ENCODE measurements at places on chromosomes 11 and 22.

- no peak for DNase-seq
Observed at GRCh38 chr22:38513063-38513462, 7.0 kb upstream of the DDX17 start.

DNA sequence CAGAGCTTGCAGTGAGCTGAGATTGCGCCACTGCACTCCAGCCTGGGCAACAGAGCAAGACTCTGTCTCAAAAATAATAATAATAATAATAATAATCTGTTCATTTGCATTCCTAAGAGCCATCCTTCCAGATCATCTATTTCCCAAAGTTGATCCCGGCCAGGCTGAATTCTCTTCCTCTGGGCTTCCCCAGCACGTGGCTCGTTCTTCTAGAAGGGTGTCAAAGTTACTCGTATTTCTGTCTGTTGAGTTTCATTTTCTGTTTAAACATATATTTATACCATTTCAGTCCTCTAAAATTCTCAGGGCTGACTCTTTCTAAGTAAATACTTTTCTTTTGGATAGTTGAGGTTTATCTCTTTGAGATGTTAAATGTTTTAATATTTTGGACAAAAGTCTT, 4.8 kb upstream of the JHY start:
- DNase-seq: no peak

DNA sequence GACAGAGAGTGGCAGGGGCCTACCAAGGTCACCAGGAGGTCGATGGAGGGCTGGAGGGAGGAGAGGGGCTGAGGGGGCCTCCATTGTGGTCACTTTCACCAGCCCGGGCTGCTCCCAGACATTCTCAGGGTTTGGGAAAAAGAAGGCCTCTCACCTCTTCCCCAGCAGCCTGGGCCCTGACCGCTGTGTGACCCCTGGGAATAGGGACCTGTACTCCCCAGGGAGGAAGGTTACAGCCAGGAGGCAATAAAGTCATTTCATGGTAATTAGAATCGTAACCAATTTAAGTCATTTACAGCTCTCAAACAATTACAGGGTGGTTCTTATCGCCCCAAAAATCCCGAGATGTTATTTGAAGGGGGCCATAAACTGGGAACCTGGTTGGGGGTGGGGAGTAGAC, 37.8 kb downstream of the ISX start:
- DNase-seq: no peak

- DNase-seq: no peak
Observed at GRCh38 chr11:15913261-15913660, 443.1 kb downstream of the SOX6 start.

GRCh38 chr22:45225732-45226502, 14.8 kb downstream of the KIAA0930 start:
- DNase-seq: no peak

GRCh38 chr11:58530236-58530635, 22.3 kb upstream of the OR5B21 start:
- DNase-seq: no peak

GRCh38 chr22:41793871-41794270, 6.6 kb upstream of the CCDC134 start:
- DNase-seq: no peak

GRCh38 chr11:92837595-92837994, 131.9 kb upstream of the MTNR1B start:
- DNase-seq: no peak

DNA sequence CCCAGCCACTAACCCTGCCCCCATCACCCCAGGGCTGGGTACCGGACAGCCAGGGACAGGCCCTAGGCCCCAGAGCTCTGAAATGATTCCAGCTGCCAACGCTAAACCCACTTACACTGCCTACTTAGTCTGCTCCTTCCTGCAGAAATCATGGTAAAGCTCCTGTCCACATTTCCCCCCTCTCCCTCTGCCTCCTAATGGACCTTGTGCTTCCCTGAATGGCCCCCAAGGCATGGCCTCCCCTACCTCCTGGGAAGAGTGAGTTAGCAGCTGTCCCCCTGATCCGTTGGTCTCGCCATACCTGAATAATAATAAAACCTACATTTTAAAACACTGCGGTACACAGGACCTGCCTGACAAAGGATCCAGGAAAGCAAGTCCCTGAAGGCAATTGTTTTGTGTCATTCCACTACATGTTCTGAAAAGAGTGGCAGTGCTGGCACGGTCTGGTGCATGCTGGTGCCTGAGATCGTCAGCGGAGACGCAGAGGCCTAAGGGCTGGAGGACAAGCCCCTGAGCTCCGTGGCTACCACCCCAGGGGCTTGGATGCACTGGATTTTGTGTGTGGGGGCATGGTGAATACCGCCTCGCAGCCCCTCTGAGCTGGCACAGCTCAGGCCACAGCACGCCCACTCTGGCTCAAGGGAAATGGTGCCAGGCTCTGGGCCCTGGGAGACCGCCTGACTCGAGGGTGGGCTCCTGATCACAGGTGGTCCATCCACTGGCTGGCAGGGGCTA, 186.3 kb downstream of the CTTN start:
- DNase-seq: no peak

DNA sequence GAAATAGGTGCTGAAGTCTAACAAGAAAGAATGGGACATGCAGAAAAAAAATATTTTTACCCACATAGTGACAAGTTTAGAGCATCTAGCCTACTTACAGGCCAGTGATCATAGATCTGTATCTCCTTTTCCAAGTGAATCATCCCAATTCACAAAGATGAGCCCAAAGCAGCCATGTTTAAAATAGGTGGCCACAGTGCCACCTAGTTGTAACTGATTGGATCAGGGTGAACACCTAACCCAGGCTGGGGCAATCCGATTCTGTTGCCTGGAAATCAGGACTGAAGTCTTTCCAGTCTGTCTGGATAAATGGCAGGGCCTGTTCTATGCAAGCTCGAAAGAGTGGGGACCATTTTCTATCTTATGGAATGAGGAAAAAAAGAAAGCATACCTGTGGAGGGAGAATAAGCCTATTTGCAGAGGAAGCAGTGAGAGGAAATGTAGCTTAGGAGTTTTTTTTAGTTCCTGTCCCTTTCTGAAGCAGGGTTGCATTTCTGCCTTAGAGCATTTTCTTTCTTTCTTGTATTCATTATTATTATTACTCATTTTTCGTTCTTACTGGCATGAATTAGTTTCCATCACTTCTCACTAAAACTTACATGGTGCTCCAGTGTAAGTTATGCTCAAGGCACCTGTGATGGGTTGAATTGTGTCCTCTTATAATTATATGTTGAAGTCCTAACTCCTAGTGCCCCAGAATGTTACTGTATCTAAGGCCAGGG, 113.2 kb upstream of the RAG2 start:
- DNase-seq: no peak

GRCh38 chr22:48456449-48456848, 1371.2 kb downstream of the BRD1 start:
- DNase-seq: no peak

- no peak for DNase-seq
Observed at GRCh38 chr22:42289671-42290541, 19.5 kb upstream of the TCF20 start.

DNA sequence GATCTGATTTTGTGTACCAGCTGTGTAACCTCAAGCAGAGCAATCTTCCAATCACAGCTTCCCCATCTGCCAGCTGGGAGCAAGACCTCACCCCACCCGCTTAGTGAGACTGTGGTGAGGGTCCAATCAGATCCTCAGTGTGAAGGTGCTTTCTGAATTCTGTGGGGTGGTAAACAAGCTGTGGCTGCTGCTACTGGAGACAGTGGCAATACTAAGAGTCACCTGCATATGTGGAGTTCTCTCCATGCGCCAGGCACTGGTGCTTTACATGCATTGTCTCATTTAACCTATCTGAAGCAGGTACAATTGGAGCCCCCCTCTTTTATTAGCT, 50.4 kb downstream of the CWC15 start:
- DNase-seq: no peak

GRCh38 chr22:45671783-45672563, at the start of gene ATXN10:
Gene ATXN10 (plus strand): TSS chr22:45671834. CDS start chr22:45672064, 230 bp downstream.
- peak; percentile 46 for DNase-seq

- DNase-seq: no peak
Observed at GRCh38 chr11:18720091-18720807, 5.7 kb downstream of the IGSF22 start.

DNA sequence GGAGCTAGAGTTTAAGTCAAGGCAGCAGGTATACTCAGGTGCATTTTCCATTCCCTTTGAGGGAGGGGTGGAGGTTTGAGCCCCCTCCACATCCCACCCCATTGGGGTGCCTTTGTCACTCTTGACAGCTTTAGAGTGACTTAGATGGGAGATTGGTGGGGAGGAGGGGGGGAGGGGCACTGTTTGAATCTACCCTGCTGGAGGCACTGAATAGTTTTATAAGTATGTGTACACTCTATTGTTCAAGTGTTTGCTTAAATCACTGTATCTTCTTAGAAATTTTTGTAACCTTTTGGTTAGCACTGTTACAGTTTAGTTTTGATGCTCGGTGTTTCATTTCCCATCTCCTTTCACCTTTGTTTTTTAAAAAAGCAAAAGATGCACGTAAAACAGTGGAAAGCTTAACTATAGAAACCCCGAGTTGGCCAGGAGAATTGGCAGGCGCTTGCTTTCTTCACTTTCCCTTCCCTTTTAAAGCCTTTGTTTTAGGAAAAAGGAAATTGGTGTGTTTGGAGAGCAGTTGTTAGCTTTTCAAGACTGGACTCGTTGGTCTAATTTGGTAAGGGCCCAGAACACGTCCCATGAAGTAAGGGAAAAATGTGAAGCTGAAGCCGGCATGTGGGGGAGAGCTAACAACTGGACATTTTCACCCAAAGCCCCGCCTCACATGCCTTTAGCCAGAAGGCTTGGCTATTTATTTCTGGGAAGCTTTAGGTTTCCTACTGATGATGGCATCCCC, 42.8 kb downstream of the TNRC6B start:
- DNase-seq: no peak

GRCh38 chr22:38755155-38755910, 465 bp downstream of the SUN2 start:
- DNase-seq: peak; percentile 38

DNA sequence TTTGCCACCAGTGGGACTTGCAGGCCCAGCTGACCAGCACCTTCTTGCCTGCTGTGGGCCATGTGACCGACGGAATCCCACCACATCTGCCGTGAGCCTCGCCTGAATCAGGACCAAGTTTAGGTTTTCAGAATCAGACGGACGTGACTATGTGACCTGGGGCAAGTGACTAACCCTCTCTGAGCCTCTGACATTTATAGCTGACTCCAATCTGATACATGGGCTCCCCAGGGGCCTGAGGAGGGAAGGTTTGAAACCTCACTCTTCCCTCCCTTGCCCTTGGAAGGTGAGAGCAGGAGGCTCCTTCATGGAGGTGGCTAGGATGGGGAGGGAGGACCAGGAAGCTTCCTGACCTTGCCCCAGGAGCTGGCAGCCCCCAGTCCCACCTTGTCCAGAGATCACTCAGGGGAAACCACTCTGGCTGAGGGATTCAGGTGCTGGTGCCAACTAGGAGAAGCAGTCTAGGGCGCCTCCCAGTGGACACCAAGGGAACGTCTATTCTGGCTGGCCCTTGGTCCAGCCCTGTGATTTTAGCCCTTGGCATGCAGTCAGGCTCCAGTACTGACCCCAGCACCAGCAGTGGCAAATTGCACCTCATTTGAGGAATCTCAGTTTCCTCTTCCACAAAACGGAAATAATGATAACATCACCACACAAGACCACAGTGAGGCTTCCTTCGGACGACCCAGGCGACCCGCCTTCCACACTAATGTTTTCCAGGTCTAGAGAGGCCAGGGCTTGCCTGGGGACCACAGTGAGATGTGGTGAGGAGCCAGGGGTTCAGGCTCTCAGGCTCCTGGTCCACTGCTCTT, 47.2 kb upstream of the SYT7 start:
- no peak for DNase-seq

DNA sequence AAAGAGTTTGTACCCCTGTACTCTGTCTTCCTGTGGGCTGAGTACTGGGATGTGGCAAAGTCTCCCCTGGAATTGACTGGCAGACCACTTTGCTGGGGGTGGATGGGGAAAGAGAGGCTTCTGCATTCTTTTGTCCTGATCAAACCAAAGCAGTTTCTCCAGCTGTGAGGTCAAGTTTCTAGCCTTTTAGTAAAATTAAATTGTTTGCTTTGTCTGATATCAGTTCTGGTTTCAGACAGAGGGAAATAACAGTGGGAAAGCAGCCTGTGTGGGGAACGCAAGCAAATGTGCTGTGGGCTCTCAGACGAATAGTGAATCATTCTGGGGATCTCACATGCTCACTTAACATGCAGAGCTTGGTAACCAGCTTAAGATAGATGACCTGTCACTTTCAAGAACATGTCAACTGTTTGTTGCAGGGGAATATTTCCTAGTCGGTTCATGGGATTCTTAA, 151.6 kb downstream of the FAT3 start:
- no peak for DNase-seq

- DNase-seq: no peak
Observed at GRCh38 chr11:126545057-126545555, 189.6 kb downstream of the ST3GAL4 start.

DNA sequence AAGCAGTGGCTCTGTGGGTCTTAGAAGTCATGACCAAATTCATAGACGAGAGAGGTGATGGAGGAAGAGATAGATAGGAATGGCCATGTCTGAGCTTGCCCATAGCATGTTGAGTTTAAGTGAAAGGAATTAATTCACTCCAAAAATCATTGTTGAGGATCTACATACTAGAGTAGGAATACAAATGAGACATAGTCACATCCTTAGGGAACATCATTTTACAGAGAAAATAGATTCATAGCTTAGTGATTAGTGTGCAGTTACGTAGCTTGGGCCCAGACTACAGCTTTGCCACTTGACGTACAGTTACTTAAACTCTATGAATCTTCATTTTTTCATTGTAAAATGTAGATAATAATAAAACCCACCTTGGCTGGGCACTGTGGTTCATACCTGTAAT, 21.4 kb upstream of the BMAL1 start:
- DNase-seq: no peak

DNA sequence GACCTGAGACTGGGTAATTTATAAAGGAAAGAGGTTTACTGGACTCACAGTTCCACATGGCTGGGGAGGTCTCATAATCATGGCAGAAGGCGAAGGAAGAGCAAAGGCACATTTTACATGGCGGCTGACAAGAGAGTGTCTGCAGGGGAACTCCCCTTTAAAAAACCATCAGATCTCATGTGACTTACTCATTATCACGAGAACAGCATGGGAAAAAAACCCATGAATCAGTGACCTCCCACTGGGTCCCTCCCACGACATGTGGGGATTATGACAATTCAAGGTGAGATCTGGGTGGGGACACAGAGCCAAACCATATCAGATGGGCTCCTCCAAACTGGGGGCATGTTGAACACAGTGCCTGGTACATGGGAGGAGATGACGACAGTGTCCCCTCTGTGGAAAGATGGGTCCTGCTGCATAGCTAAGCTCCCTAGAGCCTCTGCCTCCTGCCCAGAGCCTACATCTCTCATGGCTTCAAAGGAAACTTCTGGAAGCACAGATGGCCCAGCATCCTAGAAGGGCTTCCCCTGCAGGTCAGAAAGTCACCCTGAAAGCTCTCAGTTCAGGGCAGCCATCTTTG, 46.1 kb downstream of the MYEOV start:
- no peak for DNase-seq

DNA sequence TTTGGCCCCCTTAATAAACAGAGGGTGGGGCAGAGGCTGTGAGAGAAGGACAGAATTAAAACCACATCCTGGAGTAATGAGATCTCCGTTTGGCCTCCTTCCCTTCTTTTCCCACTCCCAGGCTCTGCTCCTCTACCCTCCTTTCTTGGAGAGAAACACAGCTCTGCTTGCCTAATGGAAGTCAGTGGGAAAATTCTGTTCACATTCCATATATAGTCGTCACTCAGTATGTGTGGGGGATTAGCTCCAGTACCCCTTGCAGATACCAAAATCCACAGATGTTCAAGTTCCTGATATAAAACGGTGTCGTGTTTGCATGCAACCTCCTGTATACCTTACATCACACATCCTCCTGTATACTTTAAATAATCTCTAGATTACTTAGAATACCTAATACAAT, 37.6 kb upstream of the THY1 start:
- no peak for DNase-seq

- no peak for DNase-seq
Observed at GRCh38 chr11:69241075-69241740, 52.7 kb upstream of the MYEOV start.
